Stimulated activated CD8-positive, alpha-beta memory T cell treated with anti-CD3 and anti-CD28 coated beads, Interleukin-12 subunit alpha, Interleukin-12 subunit beta, amount 100 ng/mL, for 4 hours (primary cell): ENCODE measurements at places on chromosomes 3 and 15.

DNA sequence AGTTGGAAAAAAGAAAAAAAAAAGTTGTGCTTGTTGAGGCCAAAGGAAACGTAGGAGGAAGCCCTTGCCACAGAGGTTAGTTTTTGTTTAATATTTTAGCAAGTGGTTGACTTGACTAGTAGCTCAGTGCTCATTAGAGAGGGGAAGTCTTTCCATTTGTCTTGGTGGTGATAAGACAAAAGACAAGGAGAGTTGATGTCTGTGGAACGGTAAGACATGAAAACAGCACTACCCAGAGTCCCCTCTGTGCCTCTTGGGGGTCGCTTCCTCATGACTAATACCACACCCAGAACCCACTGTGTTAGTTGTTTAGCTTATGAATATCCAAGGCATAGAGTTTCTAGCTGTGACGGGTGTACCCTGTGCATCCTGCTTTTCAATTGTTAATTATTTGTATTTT, 211.4 kb downstream of the ITPR1 start:
- DNase-seq = no peak

DNA sequence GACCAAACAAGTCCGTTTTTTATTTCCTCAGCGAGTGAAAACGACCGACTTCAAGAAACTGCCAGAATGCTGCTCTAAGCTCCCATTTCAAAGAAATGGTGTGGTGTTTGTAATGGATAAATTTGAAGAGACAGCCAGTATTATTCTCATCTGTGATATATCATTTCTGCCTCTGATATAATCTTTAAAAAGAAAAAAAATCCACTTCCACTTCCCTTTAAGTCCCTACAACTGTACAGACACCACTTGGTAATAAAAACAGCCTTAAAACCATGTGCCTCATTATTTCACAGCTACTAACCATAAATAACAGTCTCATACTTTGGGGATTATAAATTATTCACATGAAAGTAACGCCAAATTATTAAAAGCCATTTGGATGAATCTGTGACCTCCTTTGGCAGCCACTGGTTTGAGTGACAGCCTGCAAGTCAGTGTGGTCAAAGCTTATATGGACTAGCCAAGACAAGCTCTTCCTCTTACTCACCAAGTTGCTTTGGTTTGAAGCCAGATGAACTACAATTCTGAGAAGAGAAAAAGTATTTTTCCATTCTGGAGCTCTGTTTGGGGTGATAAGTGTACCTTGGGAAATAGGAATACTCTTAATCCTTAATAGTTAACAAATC, 168.0 kb downstream of the SHOX2 start:
- DNase-seq = no peak

GRCh38 chr15:89321521-89322410, 12.9 kb downstream of the POLG start:
- no peak for DNase-seq

- no peak for DNase-seq
Measured at GRCh38 chr3:65439641-65440284, 599.0 kb downstream of the MAGI1 start.

DNA sequence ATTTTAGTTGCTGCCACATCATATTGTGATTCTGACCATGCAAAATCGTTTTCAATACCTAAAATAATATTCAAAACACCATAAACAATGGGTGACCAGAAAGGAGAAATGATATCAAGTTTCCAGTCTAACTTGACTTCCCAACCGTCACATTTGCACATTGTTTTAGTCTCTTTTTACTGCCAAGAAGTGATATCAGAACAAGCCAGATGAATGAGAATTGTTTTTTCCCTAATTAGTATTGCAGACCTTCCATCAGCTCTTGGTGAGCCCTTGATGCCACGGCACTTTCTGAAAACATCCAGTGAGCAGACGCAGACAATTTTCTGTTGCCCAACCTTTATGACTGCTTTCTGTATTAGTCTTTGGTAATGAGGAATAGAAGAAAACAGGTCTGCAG, 62.5 kb downstream of the SPATA16 start:
- DNase-seq = no peak

DNA sequence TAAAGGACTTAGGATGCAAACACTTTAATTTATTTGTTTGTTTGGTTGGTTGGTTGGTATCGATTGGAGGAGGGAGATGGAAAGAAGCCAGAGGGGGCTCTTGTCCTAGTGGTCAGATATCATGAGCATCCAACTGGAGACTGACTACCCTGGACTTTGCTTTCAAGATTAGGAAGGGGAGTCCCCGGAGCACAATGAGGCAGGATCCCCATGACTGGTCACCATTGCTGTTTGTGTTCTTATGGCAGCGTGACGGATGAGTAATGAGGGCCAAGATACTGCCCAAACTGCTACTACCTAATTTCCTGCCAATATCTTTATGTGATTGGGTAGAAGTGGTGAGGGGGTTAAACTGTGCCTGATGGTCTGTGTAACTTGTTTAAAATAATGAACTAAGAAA, 354.6 kb upstream of the ROPN1 start:
- no peak for DNase-seq

GRCh38 chr15:43230640-43231115, 9.9 kb upstream of the EPB42 start:
- no peak for DNase-seq

- no peak for DNase-seq
Measured at GRCh38 chr3:36649125-36649524, 115.2 kb downstream of the DCLK3 start.

DNA sequence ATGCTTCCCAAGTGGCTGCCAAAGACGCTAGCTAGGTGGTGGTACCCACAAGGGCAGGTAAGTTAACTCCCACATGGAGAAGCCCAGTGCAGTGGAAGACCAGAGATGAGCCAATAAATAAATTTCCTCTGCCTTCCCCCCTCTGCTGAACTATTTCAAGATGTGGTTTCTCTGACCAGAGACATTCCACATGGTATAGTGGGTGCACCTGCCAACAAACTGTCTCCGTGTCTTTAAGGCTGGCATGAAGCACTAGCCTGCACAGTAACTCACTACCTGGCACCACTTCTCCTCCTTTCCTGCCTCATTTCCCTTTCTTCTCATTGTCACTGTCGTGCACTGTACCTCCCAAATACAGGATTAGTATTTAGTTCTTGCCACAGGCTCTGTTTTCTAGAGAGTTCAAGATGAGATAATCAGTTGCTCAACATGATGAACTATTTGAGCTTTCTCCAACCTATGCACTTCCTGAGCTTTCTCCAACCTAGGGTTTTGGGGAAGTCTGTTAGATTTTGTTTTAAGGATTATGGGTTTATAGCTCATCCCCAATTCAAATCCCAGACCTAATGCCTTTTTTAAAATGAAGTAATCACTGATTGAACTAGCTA, 8.4 kb upstream of the CRTAP start:
- DNase-seq = no peak

- no peak for DNase-seq
Measured at GRCh38 chr3:81472600-81473362, 288.7 kb downstream of the GBE1 start.

DNA sequence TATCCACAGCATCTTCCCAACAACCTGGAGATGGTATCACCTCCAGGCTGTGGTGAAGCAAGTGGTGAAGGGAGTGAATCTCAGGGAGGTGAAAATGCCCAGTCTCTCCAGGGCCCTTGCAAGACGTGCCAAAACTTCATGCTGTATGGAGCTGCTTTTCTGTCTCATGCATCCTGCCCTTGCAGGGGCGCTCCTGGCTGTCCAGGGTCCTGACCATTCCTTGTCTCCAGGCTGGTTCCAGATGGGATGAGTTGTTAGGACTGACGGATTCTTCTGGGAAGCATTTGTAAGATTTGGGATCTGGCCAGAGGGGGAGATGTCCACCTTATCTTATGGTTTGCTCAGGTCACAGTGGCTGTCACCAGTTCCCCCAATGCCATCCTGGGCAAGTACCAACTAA, 15.8 kb downstream of the TGM4 start:
- no peak for DNase-seq

DNA sequence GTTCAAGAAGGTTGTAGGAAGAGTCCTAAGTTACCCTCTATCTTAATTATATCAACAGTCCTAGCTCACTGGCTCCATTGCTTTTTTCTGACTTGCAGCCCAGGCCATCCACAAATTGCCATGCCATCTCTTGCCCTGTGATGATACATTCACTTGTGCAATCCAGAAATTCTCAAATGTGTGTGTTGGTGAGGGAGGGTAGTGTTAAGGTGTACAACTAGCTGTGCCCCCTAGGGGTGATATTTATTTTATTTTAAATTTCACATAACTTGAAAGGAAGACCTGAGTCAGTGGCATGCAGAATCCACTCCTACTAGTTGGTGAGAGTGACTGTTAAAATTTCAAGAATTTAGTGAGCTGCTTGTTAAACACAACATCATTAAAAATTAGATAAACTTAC, 156.1 kb upstream of the ANKRD28 start:
- DNase-seq = no peak

- DNase-seq = no peak
Measured at GRCh38 chr15:63052077-63052841, 9.7 kb downstream of the TPM1 start.

DNA sequence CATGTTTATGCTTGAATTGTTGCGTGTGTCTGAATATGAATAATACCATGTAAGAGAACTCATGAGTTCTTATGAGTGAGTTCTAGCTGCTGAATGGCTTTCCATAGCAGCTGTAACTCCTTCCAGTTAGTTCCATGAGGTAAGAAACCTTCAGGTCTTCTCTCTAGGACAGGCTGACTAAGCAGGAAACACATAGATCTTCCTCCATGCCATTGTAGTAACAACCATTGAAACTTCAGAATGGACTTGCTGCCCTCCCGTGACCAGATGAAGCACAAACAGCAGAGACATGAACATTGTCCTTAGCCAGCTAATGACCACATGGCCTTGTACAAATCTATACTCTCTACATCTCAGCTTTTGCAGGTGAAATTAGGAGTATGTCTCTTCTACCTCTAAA, 200.0 kb downstream of the ZNF385D start:
- DNase-seq = no peak

- no peak for DNase-seq
Measured at GRCh38 chr15:80142646-80143045, 10.2 kb upstream of the FAH start.

GRCh38 chr3:47128137-47128536, 35.8 kb downstream of the SETD2 start:
- no peak for DNase-seq

GRCh38 chr3:151504606-151505005, 43.7 kb upstream of the IGSF10 start:
- no peak for DNase-seq

GRCh38 chr15:34039790-34040113, 748 bp upstream of the AVEN start:
- DNase-seq = no peak

GRCh38 chr3:194572143-194572789, 61.0 kb downstream of the TMEM44 start:
- DNase-seq = no peak

GRCh38 chr15:87645723-87646122, 610.8 kb downstream of the NTRK3 start:
- DNase-seq = no peak

DNA sequence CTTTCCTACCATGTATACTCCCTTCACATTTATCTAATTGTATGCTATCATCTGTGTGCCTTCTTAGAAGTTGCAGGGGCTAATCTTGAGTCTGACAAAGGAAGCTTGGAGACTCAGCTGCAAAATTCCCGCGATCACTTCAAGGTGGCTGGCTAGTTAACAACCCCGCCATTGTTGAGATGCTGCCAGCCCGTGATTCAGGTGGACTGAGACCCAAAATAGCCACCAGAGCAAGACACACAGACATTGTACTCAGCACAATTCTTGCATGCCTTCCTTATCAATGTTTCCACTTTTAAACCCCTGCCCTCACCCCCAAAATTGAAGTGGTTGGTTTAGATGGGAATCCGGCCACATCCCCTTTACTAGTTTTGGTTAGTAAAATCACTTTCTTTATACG, 225.8 kb upstream of the ZNF717 start:
- no peak for DNase-seq

DNA sequence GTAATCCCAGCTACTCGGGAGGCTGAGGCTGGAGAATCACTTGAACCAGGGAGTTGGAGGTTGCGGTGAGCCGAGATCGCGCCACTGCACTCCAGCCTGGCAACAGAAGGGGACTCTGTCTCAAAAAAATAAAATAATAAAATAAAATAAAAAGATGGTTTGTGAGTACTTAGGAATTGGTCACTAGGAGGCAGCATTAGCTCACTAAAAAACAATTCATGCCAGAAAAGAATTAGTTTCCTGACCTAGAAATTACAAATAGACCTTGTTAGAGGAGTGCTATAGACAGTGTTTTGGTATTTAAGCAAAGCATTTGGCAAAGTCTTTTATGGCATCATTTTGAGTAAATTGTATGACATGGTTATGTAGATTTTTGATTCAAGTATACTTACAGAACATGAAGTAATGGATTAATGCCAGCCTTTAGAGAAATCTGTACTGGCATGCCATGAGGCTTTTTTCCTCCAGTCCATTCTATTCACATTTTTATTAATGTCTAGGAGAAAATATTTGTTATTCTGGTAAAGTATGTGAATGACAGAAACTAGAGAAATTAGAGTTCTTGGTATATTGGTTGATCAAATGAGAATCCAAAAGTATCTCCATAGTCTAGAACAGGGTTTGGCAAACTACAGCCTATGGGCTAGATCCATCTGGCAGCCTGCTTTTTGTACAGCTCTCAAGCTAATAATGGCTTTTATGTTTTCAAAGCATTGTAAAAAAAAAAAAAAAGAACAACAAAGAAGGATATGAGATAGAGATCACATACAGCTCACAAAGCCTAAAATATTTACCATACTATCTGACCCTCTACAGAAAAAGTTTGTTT, 81.6 kb downstream of the LRRC49 start:
- DNase-seq = no peak

GRCh38 chr3:127452321-127452821, 138.2 kb downstream of the TPRA1 start:
- DNase-seq = no peak

- DNase-seq = no peak
Measured at GRCh38 chr3:60792249-60792852, 458.9 kb downstream of the FHIT start.

DNA sequence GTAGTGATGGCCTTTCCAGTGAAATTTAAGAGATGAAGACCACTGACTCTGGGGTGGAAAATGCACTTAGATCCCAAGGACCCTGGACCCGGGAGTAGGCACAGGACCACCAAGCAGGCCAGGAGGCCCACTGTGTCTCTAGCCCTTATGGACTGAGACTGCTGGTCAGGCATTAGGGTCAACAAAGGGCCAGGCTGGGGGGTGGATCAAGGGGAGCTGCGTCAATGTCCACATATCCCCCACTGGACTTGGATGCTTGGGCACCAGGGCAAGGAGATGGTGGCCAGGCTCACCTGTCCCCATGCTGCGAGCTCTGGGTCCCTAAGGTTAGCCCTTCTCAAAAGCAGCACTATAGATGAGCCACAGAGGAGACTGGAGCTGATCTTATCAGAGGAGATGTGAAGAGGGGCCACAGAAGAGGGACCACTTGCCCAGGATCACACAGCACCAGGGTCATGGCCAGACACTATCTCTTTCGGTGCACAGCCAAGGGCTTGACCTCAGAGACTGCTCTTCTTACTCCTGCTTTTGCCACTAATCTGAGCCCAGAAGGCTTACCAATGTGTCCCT, 14.7 kb downstream of the RAB6B start:
- no peak for DNase-seq
